M059J (cell line): ENCODE measurements at places on chromosomes 5 and 9.

GRCh38 chr5:33792559-33792958 lies 99.2 kb downstream of the ADAMTS12 start:
- no peak for DNase-seq

DNA sequence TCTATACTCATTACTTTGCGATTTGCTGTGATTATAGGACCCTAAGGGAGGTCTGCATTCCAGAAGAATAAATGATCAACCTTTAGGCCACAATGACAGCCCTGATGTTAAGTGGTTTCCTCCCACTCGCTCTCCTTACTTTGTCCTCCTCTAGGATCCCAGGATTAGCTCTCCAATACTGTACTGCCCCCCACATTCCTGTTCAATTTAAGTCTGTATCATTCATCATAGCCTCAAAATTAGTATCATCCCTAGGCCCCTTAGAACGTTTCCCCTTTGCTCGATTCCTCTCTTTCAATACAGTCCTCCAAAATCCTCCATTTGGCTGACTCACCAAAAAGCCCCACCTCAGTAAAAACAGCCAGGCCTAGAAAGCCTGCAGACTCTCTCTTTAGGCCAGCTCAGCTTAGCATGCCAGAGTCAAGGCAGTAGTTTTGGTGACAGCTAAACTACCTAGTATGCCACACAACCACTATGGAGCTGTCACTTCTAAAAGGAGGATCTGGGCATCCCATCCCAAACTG lies 24.4 kb downstream of the RNF145 start:
- DNase-seq = peak; percentile 82

DNA sequence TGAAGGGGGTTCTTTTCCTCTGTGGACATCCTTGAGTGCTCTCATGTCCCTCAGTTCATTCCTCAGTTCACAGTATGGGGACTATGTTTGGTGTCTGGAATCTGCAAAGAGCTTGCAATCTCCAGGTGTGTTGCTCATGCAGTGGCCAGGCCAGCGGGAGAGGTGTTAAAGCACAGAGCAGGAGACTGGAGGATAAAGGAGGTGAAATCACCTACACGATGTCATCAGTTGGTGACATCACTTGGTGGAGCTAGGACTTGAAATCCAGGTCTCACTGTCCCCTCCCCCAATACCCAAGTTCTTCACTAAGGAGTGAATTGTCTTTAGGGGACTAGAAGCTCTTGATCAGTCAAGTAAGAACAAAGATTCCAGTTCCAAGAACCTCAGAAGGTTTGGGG lies 197.3 kb upstream of the ZNF618 start:
- DNase-seq = no peak

GRCh38 chr9:79977074-79977435 lies 405.3 kb downstream of the TLE4 start:
- DNase-seq = no peak

GRCh38 chr5:11504886-11505193 lies 399.4 kb downstream of the CTNND2 start:
- peak; percentile 75 for DNase-seq

- peak; percentile 57 for DNase-seq
These were observed 19.2 kb downstream of the TNPO1 start for GRCh38 chr5:72835633-72836032.

- DNase-seq = no peak
These were observed 2.8 kb downstream of the GM2A start for GRCh38 chr5:151255621-151256286.

DNA sequence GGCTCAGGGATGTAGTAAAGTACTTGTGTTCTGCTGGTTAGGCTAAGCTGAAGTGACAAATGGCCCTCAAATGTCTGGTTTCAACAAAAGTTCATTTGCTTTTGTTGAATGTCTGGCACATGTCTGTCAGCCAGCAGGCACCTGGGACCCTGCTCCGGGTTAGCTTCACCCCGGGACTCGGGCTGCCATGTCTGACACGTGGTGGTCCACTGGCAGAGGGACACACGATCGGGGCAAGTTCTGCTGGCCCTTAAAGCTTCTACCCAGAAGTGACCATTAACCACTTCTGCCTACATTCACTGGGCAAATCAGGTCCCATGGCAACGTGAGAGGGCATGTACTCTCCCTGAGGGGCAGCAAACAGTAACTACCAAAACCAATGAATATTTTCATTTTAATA lies 23.8 kb downstream of the POLR1E start:
- no peak for DNase-seq

DNA sequence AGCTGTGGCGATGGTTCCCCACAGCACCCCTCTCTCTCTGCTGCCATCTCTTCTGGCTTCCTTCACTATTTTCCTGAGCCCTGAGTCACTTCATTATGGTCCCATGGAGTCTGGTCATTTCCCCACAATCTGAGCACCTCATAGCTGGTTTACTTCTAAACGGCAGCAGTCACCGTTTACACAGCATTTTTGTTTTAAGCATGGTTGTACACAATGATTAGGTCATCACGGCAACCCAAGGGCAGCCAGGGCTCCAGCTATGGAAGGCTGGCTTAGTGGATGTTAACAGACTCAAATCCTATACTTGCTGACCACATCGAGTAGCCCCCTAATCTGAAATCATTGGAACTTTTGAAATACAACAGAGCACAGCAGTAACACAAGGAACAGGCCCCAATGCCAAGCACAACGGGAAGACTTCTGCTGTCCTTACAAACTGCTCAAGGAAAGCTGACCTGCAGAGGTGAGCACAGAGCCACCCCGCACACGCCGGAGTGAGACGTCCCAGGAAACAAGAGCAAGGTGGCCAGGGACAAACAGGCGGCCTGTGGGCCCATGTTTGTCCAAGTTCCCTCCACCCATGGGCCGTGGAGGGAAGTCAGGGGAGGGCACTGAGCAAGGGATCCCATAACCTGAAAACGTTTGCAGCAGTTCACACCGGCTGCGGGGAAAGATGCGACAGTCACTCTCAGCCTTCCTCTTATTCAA lies 22.9 kb downstream of the CAMSAP1 start:
- peak; percentile 54 for DNase-seq

GRCh38 chr5:172097356-172097755 lies 90.7 kb downstream of the STK10 start:
- no peak for DNase-seq

DNA sequence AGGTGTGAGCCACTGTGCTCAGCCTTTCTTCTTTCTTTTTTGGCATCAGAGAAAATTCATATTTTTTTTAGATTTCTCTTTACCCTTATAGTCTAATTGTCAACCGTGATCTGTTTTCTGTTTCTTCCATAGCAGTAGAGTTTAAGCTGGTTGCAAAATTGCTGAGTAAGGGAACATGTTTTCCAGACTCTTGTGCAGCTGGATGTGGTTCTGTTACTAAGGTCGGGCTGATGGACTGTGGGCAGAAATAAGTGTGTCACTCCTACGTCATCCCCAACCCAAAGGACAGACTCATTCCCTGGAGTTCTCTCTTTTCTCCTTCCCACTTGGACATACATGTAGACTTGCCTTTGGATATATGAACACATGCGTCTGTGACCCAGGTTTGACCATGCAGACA lies 64.1 kb upstream of the GOLM1 start:
- peak; percentile 36 for DNase-seq

DNA sequence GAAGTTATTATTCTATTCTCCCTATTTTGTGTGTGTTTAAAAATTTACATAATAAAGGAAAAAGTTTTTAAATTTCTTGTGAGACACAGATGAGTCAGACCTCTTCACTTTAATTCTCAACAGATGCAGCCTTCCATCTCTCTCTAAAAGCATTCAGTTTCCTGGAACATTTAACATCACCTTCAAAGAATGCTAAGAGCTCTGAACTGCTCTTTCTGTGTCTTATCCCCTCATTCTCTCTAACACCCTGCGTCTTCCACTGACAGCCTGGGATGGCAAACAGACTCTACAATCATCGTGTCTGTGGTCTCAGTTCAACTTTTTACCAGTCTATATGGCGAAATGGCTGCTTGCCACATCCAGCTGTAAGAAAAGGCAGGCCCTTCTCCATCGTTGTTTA lies 173.0 kb downstream of the HINT1 start:
- DNase-seq = no peak

DNA sequence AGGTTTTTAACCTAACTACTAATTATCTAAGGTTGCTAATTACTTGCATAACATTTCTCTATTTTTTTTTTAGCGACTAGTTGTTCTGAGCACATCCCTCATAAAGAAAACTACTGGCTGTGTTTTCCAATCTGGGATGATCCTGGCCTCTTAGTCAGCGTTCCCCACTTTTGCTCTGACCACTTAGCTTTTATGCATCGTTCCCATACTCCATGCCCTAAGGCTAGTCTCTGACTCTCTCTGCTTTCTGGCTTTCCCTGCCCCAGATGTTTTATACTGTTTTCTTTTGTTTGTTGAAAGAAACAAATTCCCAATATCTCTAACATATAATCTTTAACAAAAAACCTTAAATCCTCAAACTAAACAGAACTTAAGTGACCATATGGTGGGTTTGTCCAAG lies 217.9 kb downstream of the SPATA31D1 start:
- DNase-seq = peak; percentile 75

DNA sequence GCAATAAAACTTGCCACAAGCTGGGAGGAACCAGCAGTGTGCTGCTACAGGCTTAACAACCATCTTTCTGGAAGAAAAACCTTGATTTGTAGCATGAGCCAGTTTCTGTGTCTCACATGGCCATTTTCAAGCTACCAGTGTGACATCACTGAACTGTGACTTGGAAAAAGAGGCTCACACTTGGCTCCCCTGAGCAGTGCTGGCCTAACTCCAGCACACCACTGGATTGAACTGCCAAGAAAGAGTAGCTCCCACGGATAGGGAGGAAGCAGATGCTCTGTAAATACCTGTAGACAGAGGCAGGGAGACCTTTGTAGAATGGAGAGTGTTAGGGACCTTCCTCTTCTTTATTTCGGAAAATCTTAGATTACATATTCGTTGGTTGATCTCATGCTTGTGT lies 197.9 kb downstream of the SH3GL2 start:
- peak; percentile 28 for DNase-seq

DNA sequence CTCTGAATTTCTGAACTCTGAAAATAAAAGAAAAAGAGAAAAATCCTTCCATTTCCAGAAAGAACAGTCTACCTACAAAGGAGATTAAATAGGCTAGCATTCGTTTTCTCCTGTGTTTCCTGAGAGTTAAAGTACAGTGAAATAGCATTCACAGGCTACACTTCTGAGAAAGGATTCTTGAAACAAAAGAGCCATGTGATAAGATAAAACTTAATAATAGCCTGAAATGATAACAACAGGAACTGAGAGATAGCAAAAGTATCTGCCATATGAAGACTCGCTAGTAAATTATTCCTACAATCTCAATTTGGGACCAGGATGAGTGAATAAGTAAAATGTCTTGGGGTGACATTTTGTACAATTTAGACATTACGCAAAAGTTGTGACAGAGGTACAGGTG lies 62.4 kb downstream of the FBN2 start:
- DNase-seq = no peak

GRCh38 chr9:28707616-28708015 lies 1134.3 kb upstream of the C9orf72 start:
- no peak for DNase-seq

DNA sequence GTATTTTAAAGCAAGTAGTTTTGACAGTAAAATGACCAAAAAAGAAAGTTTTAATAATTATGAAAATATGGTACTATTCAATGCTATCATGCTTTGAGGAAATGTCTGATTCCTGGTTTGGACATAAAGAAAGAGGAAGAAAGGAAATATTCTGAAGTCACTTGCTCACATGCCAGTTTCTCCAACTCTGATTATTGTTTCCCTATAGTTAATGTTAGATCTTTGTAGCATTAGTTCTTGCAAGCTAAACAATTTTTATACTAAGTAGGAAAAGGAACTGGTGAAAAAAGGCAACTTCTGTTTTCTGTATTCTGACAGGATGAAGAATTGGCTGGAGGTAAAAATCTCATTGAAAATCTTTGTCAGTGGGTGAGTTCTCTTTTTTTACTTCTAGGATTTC lies 119.5 kb downstream of the YTHDC2 start:
- no peak for DNase-seq

DNA sequence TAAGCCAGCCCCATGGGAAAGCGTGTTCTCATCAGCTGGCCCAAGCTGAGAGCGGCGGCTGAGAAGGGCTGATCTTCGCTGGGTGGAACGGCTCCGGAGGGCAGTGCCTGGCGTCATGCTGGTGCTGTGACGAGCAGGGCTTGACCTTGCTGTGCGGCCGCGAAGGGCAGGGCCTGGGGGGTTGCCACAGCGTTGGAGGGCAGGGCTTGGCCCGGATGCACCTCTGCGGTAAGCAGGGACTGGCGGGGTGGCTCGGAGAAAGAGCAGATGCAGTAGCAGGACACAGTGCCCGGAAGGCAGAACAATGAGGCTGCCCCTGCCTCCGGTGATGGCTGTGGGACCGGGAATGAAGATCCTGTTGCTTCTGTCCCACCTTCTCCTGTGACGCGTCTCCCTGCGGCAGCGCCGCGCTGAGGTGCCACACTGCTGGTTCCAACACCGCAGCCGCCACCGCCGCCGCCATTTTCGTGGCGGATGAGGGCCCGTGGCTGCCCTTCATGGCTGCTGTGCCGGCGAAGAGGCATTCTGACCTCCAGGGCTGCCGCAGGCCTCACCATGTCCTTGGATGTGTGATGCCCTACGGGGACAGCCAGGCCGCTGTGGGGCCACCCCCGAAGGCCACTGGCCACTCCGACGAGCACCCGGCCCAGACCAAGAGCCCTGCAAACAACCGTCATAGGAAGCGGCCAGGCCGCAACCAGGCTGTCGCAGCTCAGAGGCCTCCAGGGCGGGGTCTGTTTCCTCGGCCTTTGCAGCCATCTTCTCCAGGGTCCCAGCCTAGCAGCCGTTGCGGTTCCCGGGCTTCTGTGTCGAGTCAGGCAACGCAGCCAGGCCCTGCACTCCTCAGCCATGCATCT lies 890.5 kb upstream of the CTNND2 start:
- DNase-seq = no peak

- DNase-seq = no peak
These were observed 65.2 kb upstream of the RNF130 start for GRCh38 chr5:180136630-180137381.

DNA sequence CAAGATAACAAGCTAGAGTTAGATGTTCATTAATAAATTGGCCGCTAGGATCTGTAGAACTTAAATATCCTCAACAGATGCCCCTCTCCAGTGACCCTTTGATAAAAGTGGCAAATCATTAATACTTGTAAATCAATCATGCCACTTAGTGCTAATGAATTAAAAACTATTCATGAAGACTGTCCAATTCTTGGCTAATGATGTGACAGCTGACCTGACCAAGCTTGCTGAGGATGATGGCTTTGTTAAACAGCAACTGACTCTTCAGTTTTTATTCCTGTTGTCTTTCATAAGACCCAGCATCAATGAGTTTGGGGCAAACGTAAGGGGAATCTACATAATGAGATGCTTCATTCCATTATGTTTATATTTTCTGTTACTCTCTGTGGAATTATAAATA lies 396.8 kb upstream of the NMUR2 start:
- no peak for DNase-seq

GRCh38 chr9:71754151-71754550 lies 14.2 kb downstream of the CEMIP2 start:
- no peak for DNase-seq

GRCh38 chr5:159338118-159338517 lies 7.8 kb upstream of the IL12B start:
- DNase-seq = no peak

- DNase-seq = peak; percentile 7
These were observed 188.8 kb upstream of the GLRA1 start for GRCh38 chr5:152113401-152113800.
